ENCODE measurements at places on chromosomes 12 and 14. TPM values are rescaled to one million over a fixed set of nuclear protein-coding genes. Genes with fewer than 3 reads are reported as not detected.

NRXN3 gene
- polyA plus RNA-seq: 0.07 TPM

- peak; percentile 34 for DNase-seq
- H3K27me3 ChIP-seq: no peaks in the 10 kb centered on the region
- peak overlapping the region; percentile 1 for H3K27ac ChIP-seq
Observed at GRCh38 chr14:63203618-63204406, 431 bp upstream of the RHOJ start.

DNA sequence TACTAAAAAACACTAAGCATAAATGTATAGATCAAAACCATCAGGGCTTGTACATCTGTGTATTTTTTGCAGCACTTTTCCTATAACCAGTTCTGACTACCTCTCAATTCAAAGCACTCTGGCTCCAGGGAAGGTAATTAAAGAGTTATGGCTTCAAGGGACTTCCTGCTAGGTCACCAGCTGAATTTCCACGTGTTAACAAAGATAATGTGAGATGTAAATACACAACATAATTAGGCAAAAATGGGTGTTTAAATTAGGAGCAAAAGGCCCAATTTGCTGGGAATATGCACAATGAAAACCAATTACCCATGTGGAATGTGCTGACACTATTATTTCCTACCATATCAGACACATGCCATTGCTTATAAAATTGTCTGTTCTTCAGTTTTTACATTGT, 513.4 kb upstream of the FLRT2 start:
- no peak overlapping the region for H3K4me3 ChIP-seq
- DNase-seq: no peak
- no peaks in the 10 kb centered on the region for H3K4me1 ChIP-seq

HPD gene
- polyA plus RNA-seq: 397 TPM

NIN gene
- polyA plus RNA-seq: 1.7 TPM

GRCh38 chr12:76282744-76283143, 65.5 kb downstream of the BBS10 start:
- H3K27ac ChIP-seq: no peak overlapping the region
- no peaks in the 10 kb centered on the region for H3K27me3 ChIP-seq
- no peak overlapping the region for H3K4me3 ChIP-seq

DNA sequence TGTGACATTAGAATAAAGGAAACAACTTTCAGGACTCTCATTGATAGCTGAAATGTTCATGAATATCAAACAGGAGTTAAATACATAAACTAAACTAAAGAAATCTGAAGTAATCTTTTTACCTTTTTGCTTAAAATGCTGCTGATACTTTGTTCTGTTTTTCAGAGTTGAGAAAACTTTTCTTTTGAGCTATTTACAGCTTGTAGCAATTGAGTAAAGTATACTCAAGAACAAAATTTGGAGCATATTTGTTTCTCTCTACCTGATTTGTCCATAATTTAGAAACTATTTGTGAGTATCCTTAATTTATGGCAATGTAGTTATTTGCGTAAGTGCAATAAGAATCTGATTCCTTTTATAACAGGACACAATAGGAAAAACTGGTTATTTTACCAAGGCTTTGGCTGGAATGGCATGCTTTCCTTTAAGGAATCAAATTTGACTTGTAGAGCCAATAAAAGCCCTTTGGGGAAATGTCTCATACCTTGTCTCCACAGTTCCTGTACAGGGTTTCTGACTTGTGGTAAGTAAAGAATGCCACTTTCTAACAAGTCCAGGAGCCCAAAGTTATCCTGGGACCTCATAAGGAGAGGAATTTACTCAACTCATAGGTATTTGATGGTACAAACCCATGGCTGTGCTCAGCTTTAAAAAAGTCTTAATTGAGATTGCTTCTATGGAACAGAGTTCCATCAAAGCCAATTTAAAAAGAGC, 195.7 kb downstream of the TMEM117 start:
- no peak overlapping the region for H3K27ac ChIP-seq
- DNase-seq: no peak
- H3K4me1 ChIP-seq: no peaks in the 10 kb centered on the region
- H3K27me3 ChIP-seq: no peaks in the 10 kb centered on the region
- no peak overlapping the region for H3K4me3 ChIP-seq

GRCh38 chr12:76813265-76813664, 49.4 kb downstream of the ZDHHC17 start:
- no peaks in the 10 kb centered on the region for H3K4me1 ChIP-seq
- H3K27me3 ChIP-seq: no peaks in the 10 kb centered on the region
- no peak overlapping the region for H3K27ac ChIP-seq
- H3K4me3 ChIP-seq: no peak overlapping the region
- peaks cover 2% of the 10 kb centered on the region for H3K36me3 ChIP-seq

DNA sequence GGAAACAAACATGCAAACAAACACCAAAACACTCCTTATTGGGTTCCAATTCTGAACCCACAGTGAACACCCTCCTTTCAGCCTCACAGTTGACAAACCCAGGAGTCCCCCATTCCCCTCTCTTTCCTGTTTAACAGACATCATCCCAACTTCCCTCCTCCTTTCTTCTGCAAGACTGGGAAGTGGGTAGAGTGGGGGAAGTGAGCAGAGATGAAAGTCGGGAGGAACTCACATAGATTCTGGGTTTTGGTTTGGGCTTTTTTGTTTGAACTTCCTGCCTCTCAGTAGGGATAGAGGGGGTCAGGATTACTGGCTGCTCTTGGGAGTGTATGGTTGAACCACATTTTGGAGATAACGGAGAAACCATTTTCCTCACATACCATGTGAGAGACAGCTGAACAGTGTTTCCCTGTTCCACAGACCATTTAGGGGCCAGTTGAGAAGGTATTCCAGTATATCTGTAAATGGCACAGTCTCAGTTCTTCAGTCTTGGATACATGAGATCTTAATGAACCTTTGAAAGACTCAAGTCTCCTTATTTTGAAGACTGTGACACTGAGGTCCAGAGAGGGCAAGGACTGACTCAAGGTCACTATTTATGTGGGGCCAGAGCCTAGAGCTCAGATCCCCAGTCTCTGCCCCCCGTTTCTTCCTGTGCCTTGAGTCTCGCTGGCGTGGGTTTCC, 3.9 kb upstream of the GPR84 start:
- no peaks in the 10 kb centered on the region for H3K36me3 ChIP-seq
- no peak overlapping the region for H3K27ac ChIP-seq
- H3K27me3 ChIP-seq: no peaks in the 10 kb centered on the region
- DNase-seq: no peak

- H3K27me3 ChIP-seq: no peaks in the 10 kb centered on the region
- no peaks in the 10 kb centered on the region for H3K36me3 ChIP-seq
- no peak for DNase-seq
- H3K4me1 ChIP-seq: no peaks in the 10 kb centered on the region
- H3K4me3 ChIP-seq: no peak overlapping the region
Observed at GRCh38 chr14:88005978-88006851, 1.3 kb downstream of the GPR65 start.

DNA sequence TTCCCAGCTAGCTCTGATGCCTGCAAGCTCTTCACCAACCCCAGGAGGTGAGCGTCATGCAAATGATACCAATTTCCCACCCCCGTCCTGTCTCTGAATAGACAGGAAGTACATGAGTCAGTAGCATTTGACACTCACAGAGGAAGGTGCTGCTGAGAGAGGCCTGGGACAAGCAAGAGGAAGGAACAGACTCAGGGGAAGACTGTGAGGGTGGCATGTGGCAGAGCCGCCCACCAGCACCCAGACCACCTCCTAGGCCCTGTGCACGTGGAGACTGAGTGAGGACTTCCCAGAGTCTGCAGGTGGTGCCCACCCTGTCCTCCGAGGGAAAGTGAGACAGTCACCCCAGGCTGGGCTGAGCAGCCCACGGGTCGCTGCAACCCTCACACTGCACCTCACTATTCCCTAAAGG, 199.5 kb upstream of the SFSWAP start:
- no peaks in the 10 kb centered on the region for H3K4me1 ChIP-seq
- no peaks in the 10 kb centered on the region for H3K36me3 ChIP-seq

- H3K4me3 ChIP-seq: no peak overlapping the region
- peak overlapping the region; percentile 31 for H3K27ac ChIP-seq
Observed at GRCh38 chr14:93142854-93143652, 27.3 kb upstream of the ITPK1 start.

DYRK4 gene
- polyA plus RNA-seq: 13.9 TPM

MIP gene
- polyA plus RNA-seq: 0.28 TPM

GRCh38 chr12:57521525-57522010, 1.1 kb upstream of the MBD6 start:
- H3K36me3 ChIP-seq: peaks cover 16% of the 10 kb centered on the region
- no peaks in the 10 kb centered on the region for H3K27me3 ChIP-seq
- DNase-seq: peak; percentile 57
- peaks cover 30% of the 10 kb centered on the region for H3K4me1 ChIP-seq
- H3K4me3 ChIP-seq: no peak overlapping the region

DNA sequence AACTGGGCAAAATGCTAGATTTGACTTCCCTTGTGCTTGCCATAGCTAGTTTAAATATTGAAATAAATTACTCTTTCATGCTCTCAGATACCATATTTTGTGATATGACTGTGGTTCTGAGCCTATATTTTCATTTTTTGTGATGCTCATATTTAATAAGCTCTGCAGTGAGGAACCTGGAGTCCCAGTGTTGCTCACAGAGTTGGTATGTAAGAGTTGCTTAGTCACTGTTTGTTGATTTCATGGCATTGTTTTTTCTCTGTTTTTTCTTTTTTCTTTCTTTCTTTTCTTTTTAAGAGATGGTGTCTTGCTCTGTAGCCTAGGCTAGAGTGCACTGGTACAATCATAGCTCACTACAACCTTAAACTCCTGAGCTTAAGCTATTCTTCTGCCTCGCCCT, 750.5 kb upstream of the TMEM132C start:
- H3K27ac ChIP-seq: no peak overlapping the region
- no peaks in the 10 kb centered on the region for H3K4me1 ChIP-seq
- no peaks in the 10 kb centered on the region for H3K36me3 ChIP-seq
- DNase-seq: no peak
- no peak overlapping the region for H3K4me3 ChIP-seq
- no peaks in the 10 kb centered on the region for H3K27me3 ChIP-seq

COPZ1 gene
- polyA plus RNA-seq: 71.9 TPM

- H3K4me1 ChIP-seq: no peaks in the 10 kb centered on the region
- no peak overlapping the region for H3K27ac ChIP-seq
- H3K4me3 ChIP-seq: no peak overlapping the region
Observed at GRCh38 chr12:449203-449602, 10.5 kb upstream of the B4GALNT3 start.

- no peaks in the 10 kb centered on the region for H3K27me3 ChIP-seq
- peaks cover 3% of the 10 kb centered on the region for H3K4me1 ChIP-seq
- H3K36me3 ChIP-seq: no peaks in the 10 kb centered on the region
- H3K4me3 ChIP-seq: no peak overlapping the region
- no peak for DNase-seq
Observed at GRCh38 chr14:55281316-55281839, 10.2 kb downstream of the FBXO34 start.

MGST1 gene
- polyA plus RNA-seq: 2,615 TPM

SOAT2 gene
- 1.6 TPM for polyA plus RNA-seq

- H3K27me3 ChIP-seq: no peaks in the 10 kb centered on the region
- H3K4me3 ChIP-seq: peak within 1 kb of the TSS; percentile 54
- H3K36me3 ChIP-seq: peaks cover 3% of the 10 kb centered on the region
- H3K4me1 ChIP-seq: peaks cover 12% of the 10 kb centered on the region
- peak within 1 kb of the TSS; percentile 50 for H3K27ac ChIP-seq
Observed at GRCh38 chr14:59465316-59466135, at the start of gene GPR135. Gene GPR135, minus strand, starts transcription at chr14:59465380. Its CDS starts 154 bp downstream, at chr14:59465226.

DNA sequence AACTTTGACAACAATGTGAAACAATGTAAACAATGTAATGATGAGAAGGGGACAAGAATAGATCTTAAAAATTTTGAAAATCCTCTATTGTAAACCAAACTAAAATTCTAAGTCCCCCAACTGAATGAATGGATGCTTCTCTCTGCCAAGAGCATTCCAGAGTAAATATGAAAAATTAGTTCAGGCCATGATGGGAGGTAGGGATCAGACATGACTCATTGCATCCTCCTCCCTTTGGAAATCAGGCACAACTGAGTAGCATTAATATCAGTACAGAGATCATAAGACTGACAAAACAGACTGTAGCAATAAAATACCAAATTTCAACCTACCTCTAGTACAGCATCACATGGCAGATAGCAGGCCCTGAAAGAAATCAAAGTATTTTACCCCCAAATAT, 559.9 kb downstream of the C12orf50 start:
- H3K27me3 ChIP-seq: no peaks in the 10 kb centered on the region
- H3K36me3 ChIP-seq: no peaks in the 10 kb centered on the region
- DNase-seq: no peak
- no peak overlapping the region for H3K27ac ChIP-seq
- H3K4me3 ChIP-seq: no peak overlapping the region

DNA sequence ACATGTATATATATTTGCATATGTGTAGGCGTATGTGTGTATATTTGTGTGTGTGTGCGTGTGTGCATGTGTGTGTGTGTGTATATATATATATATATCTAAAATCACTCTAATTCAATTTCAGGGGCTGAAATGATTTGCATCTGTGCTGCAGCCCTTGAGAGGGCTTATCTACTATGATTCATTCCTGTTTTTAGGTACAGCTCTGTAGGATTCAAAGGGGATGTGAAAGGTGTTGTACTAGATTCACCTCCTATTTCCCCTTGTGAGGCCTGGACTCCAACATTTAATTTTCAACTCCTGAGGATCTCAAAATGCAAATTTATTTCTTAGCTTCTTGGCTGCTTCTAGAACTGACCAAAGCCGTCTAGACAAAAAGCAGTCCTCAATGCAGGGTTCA, 11.1 kb downstream of the ERP27 start:
- no peak overlapping the region for H3K4me3 ChIP-seq
- H3K27ac ChIP-seq: no peak overlapping the region
- no peak for DNase-seq
- H3K4me1 ChIP-seq: no peaks in the 10 kb centered on the region
- H3K27me3 ChIP-seq: no peaks in the 10 kb centered on the region

COPS7A gene
- 37.7 TPM for polyA plus RNA-seq

DNA sequence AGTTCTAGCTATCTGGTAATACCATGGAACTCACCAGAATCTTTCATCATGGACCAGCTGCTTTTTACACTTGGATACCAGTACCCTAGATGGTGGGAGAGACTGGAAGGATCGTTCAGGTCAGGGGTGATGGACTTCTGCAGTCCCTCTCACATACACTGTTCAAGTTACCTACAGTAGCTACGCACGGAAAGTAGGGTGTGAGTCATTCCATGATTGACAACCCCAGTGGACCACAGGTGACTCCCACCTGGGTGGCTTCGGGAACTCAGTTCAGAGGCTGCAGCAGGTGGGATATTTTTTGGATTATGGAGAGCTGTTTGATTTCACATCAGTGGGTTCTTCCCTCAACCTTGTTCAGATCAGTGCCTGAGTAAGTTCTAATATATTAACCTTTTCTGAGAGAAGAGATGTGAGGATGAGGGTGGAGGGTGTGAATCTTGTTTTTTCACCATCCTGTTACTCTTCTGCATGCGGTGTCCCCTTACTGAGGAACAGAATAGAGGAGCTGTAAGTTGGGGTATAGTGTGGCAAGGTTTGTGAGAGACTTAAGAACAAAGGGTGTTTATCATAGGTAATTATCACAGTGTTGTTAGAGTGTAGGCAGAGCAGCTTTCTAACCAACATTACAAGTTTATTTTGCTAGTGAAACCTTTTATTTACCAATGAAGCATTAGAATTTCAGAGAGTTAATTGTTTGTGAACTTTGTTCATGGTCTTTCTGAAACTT, 39.6 kb downstream of the PRKCH start:
- H3K27ac ChIP-seq: no peak overlapping the region
- no peak overlapping the region for H3K4me3 ChIP-seq
- H3K27me3 ChIP-seq: no peaks in the 10 kb centered on the region
- no peak for DNase-seq
- no peaks in the 10 kb centered on the region for H3K4me1 ChIP-seq
- H3K36me3 ChIP-seq: no peaks in the 10 kb centered on the region
